Peyer's patch (tissue), 4 donors: ENCODE measurements at places on chromosomes 6 and 20.
A peak's percentile ranks its signal among the peaks of the same experiment; 100 is the strongest.

DNA sequence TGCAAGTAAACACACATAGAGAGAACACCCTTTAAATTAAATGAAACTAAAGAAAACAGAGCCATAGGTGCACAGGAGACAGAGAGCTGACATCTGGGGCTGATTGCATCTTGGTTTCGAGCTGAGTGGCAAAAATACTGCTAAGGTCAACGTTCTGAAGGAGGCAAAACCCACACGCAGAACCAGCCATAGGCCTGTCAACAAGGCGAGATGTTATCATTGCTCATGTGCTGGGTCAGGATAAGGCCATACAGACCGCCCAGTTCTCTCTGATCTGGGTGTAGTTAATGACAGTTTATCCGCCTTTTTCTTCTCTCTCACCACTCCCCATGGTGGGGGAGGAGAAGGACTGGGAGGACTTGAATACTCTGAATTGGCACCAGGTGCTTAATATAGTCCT is 4.5 kb upstream of the FAM110A start:
- H3K36me3 ChIP-seq, result no peaks in the 10 kb centered on the region
- no peak overlapping the region for H3K4me3 ChIP-seq
- peaks cover 14% of the 10 kb centered on the region for H3K4me1 ChIP-seq
- H3K27ac ChIP-seq, result peak overlapping the region; percentile 37

GRCh38 chr6:73779943-73780342 is 83.9 kb downstream of the CD109 start:
- DNase-seq, result no peak
- no peaks in the 10 kb centered on the region for H3K4me1 ChIP-seq
- H3K36me3 ChIP-seq, result no peaks in the 10 kb centered on the region
- H3K27ac ChIP-seq, result no peak overlapping the region
- no peaks in the 10 kb centered on the region for H3K27me3 ChIP-seq

DNA sequence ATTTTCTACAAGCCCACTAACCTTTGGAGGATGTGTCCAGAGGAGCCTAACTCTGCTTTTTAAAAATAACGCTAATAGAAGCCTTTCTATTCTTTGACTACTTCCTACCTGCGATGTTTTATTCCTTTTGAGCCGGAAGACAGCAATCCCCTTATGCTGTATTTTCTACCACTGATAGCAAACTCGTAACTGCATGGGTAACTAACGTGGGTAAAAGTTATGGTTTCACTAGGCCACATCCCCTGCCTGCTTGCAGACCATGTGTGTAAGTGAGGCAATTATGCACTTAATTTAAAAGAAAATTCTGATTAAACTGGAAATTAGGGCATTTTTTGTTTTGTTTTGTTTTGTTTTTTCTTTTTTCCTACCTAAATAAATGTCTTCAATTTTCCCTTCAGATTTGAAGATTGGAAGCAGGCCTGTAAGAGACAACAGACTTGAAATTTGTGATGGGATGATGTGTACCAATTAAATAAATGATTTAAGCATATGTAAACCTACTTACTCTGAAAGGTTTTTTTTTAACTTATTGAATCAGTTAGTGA is 931 bp downstream of the UFL1 start:
- H3K36me3 ChIP-seq, result peaks cover 23% of the 10 kb centered on the region
- no peaks in the 10 kb centered on the region for H3K27me3 ChIP-seq
- no peaks in the 10 kb centered on the region for H3K4me1 ChIP-seq
- H3K27ac ChIP-seq, result peak overlapping the region; percentile 97
- DNase-seq, result no peak
- peak overlapping the region; percentile 80 for H3K4me3 ChIP-seq

DNA sequence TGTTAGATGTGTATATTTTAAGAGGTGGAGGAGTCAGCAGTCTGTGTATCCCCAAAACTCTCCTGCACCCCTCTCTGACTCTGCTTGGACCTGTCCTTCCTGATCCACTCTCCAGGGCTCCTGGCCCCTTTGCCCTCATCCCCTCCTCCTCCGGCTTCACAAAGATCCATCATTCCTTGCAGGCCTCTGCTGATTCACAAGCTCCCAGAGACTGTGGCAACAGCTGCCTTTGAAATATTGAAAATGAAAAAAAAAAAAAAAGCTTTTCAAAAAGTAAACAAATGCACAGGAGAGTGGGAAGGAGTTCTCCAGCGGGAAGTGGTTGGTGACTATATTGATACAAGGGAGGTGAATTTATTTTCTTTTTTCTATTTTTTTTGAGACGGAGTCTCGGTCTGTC is 330.2 kb upstream of the SULF2 start:
- H3K27me3 ChIP-seq, result no peaks in the 10 kb centered on the region
- no peaks in the 10 kb centered on the region for H3K36me3 ChIP-seq
- H3K27ac ChIP-seq, result no peak overlapping the region
- no peak for DNase-seq
- no peak overlapping the region for H3K4me3 ChIP-seq
- H3K4me1 ChIP-seq, result no peaks in the 10 kb centered on the region

- H3K36me3 ChIP-seq, result no peaks in the 10 kb centered on the region
- DNase-seq, result no peak
- no peaks in the 10 kb centered on the region for H3K4me1 ChIP-seq
- no peak overlapping the region for H3K27ac ChIP-seq
- H3K4me3 ChIP-seq, result no peak overlapping the region
- H3K27me3 ChIP-seq, result no peaks in the 10 kb centered on the region
Observed at GRCh38 chr20:49659056-49659455, 54.6 kb downstream of the B4GALT5 start.

- H3K4me3 ChIP-seq, result no peak overlapping the region
- H3K4me1 ChIP-seq, result no peaks in the 10 kb centered on the region
- no peak for DNase-seq
- no peak overlapping the region for H3K27ac ChIP-seq
- no peaks in the 10 kb centered on the region for H3K27me3 ChIP-seq
Observed at GRCh38 chr6:128117916-128118315, 217.1 kb upstream of the THEMIS start.

GRCh38 chr20:63317061-63317460 is 24.1 kb downstream of the COL20A1 start:
- no peak overlapping the region for H3K27ac ChIP-seq
- no peaks in the 10 kb centered on the region for H3K4me1 ChIP-seq
- H3K27me3 ChIP-seq, result no peaks in the 10 kb centered on the region

DNA sequence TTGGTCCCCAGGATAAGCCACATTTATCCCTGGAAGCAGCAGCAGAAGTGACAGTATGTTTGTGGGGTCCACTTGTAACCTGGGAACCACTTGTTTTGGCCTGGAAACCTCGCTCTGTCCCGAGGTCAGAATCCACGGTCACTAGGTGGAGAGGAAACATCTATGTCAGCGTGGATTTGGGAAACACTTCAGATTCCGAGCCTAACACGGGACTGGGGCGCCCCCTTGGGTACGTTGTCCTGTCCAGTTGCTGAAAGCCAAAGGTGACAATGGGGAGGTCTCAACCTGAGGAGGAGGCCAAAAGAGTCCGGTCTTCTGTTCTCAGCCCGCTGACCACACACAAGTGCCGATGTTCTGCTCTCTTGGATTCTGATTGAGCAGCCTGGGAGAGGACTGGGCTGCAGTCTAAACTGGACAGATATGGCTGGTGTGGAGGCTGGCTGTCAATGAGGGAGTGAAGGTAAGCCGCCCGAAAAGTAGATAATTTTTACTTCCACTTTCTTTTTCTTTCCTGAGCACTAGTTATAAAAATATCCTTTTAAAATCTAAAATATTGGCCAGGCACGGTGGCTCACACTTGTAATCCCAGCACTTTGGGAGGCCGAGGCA is 4.9 kb upstream of the ZFP57 start:
- H3K4me1 ChIP-seq, result no peaks in the 10 kb centered on the region
- no peak overlapping the region for H3K27ac ChIP-seq

GRCh38 chr20:46283426-46284039 is 24.8 kb downstream of the CDH22 start:
- no peaks in the 10 kb centered on the region for H3K36me3 ChIP-seq
- H3K4me3 ChIP-seq, result no peak overlapping the region
- H3K27me3 ChIP-seq, result no peaks in the 10 kb centered on the region
- no peak for DNase-seq
- H3K4me1 ChIP-seq, result no peaks in the 10 kb centered on the region
- no peak overlapping the region for H3K27ac ChIP-seq

DNA sequence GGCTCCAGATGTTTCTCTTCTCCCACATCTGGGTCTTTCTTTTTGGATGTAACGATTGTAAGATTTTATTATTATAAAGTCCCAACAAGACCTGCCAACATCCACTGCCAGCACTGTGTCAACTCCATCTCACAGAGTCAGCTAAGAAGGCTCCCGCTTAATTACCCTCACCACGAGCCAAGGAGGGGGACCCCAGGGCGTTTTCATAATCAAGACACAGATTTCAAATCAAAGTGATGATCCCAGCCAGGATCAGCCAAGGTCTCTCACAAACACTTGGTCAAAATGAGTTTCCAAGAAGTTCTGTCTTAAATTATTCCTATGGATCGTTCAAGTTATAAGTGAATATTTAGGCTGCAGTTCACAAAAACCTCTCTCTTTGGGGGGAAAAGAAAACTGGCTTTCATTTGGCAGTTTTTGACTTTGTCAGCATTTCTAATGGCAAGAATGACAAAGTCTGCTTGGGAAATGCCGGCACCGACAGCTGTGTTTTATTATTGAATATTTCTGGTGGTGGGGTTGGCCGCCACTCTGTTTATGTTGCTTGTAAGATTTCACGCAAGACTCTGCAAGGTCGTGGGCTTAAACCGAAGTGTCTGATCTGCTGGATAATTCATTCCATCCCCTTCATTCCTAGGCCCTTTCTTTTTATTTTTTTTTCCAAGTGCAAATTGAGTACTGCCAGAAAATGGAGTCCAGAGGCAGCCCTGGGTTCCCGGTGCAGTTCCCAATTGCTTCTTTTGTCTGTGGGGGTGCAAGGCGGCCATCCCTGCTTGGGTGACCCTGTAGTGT is 170.2 kb upstream of the PMEPA1 start:
- no peaks in the 10 kb centered on the region for H3K36me3 ChIP-seq
- no peaks in the 10 kb centered on the region for H3K4me1 ChIP-seq
- no peak overlapping the region for H3K4me3 ChIP-seq
- H3K27ac ChIP-seq, result peak overlapping the region; percentile 27
- no peak for DNase-seq

GRCh38 chr6:167833396-167833763 is 6.7 kb downstream of the AFDN start:
- no peaks in the 10 kb centered on the region for H3K4me1 ChIP-seq
- DNase-seq, result no peak
- no peak overlapping the region for H3K27ac ChIP-seq
- H3K27me3 ChIP-seq, result no peaks in the 10 kb centered on the region

DNA sequence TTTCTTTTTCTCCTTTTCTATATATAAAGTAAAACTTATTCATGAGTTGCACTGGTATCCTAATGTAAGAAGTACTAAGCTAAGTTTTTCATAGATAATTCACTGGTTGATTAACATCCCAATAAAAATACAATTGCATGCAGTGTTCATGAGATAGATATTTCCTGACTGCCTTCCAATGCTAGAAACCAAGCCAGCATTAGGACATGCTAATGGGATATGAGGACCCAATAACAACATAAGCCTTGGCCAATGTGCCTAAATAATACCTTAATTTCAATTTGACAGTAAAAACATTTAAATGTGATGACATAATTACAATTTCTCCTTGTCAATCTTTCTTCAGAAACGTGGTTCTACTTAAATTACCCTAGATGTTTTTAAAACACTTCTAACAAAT is 152.7 kb downstream of the RNGTT start:
- no peaks in the 10 kb centered on the region for H3K36me3 ChIP-seq
- no peak for DNase-seq
- H3K4me3 ChIP-seq, result no peak overlapping the region
- no peak overlapping the region for H3K27ac ChIP-seq
- no peaks in the 10 kb centered on the region for H3K27me3 ChIP-seq
- no peaks in the 10 kb centered on the region for H3K4me1 ChIP-seq

DNA sequence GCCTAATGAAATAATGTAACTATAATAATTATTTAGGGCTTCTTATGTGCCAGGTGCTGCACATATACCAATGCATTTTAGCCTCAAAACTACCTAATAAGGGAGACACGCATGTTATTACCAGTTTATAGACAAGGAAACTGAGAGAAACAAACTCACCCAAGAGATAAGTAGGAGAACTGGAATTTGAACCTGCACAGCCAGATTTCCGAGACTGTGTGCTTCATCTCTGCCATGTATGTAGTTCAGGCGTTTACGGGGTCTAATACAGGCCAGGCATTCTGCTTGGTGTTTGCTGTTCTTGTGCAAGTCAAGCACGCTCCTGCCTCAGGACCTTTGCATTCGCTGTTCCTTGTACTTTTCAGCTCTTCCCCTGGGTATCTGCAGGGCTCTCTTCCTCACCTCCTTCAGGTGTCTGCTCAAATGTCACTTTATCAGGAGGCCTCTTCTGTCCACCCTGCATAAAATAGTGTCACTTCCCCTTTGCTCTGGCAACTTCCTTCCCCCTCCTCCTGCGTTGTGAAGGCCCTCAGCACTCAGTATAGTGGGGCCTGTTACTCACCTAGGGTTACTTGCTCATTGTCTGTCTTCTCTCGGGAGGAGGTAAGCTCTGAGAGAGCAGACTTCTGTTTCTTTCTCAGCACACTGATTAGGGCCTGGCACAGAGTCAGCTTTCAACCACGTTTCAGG is 6.1 kb upstream of the NSFL1C start:
- no peaks in the 10 kb centered on the region for H3K27me3 ChIP-seq
- H3K4me3 ChIP-seq, result no peak overlapping the region
- H3K4me1 ChIP-seq, result peaks cover 4% of the 10 kb centered on the region
- no peak for DNase-seq

DNA sequence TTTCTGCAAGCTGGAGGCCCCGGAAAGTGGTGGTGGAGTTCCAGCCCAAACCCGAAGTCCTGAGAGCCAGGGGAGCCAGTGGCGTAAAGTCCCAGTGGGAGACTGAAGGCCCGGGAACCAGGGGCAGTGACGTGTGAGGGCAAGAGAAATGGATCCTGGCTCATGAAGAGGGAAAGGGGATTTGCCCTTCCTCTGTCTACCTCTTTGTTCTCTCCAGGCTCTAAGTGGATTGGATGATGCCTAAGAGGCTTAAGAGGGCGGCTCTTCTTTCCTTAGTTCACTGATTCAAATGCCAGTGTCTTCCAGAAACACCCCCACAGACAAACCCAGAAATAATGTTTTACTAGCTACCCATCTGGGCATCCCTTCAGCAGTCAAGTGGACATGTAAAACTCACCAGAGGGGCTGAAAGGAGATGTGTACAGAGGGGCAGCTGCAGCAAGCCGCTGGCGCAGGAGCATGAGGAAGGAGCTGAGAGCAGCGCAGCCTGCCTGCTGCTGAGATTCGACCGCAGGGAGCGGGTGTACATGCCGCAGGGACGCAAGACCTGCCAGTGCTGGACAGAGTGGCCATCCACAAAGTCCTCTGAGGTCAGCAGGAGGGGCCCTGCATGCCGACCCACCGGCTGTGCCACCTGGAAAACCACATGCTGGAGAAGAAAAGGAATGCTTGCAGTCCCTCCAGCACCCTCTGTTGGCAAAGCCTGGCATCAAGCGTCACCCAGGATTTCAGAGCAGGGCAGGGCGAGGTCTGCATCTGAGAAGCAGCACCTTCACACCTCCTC is 29.5 kb downstream of the CDYL start:
- H3K27ac ChIP-seq, result no peak overlapping the region
- H3K27me3 ChIP-seq, result no peaks in the 10 kb centered on the region
- H3K36me3 ChIP-seq, result no peaks in the 10 kb centered on the region
- peak; percentile 78 for DNase-seq
- H3K4me3 ChIP-seq, result no peak overlapping the region

- H3K36me3 ChIP-seq, result no peaks in the 10 kb centered on the region
- no peak within 1 kb of the TSS for H3K27ac ChIP-seq
- no peak for DNase-seq
- peak within 1 kb of the TSS; percentile 11 for H3K4me3 ChIP-seq
- peaks cover 46% of the 10 kb centered on the region for H3K4me1 ChIP-seq
Observed at GRCh38 chr6:3227363-3228045, at the start of gene TUBB2B. TUBB2B (minus strand) TSS chr6:3227653; CDS start chr6:3227543, 110 bp downstream.

GRCh38 chr20:48364688-48365421 is 462.9 kb downstream of the PREX1 start:
- H3K36me3 ChIP-seq, result no peaks in the 10 kb centered on the region
- H3K4me3 ChIP-seq, result no peak overlapping the region
- DNase-seq, result no peak
- H3K27me3 ChIP-seq, result no peaks in the 10 kb centered on the region
- no peaks in the 10 kb centered on the region for H3K4me1 ChIP-seq
- no peak overlapping the region for H3K27ac ChIP-seq
